Upper lobe of right lung (tissue), 1 donor: ENCODE measurements at places on chromosomes 7 and 10.
A peak's percentile ranks its signal among the peaks of the same experiment; 100 is the strongest.

GRCh38 chr10:78567680-78568455, 500.9 kb upstream of the ZMIZ1 start:
- no peak for DNase-seq

DNA sequence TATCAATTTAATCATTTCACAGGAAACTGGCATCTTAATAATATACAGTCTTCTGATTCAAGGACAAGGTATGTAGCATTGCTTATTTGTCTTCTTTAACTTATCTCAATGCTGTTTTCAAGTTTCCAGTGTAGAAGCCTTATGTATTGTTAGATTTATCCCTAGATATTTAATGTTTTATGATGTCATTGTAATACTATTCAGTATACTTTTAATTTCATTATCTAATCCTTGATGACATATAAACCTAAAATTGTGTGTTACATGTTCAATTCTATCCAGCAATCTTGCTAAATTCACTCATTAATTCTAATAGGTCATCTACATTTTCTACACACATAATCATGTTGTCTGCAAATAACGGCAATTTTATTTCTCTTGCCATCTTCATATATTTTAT, 126.3 kb upstream of the SEC61G start:
- DNase-seq, result no peak

DNA sequence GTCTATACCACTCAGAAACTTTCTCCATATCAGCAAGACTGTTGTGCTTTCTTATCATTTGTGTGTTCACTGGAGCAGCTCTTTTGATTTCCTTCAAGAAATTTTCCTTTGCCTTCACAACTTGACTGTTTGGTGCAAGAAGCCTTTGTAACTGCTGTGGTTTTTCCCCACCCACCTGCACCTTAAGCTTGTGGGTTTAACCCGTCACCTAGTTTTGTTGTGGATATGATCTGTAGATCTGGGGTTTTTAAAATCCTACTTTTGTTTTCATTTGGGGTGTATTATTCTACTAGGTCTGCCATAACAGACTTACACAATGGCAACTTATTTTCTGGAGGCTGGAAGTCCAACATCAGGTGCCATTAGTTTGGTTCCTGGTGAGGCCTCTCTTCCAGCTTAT, 30.5 kb upstream of the CHST3 start:
- no peak for DNase-seq

DNA sequence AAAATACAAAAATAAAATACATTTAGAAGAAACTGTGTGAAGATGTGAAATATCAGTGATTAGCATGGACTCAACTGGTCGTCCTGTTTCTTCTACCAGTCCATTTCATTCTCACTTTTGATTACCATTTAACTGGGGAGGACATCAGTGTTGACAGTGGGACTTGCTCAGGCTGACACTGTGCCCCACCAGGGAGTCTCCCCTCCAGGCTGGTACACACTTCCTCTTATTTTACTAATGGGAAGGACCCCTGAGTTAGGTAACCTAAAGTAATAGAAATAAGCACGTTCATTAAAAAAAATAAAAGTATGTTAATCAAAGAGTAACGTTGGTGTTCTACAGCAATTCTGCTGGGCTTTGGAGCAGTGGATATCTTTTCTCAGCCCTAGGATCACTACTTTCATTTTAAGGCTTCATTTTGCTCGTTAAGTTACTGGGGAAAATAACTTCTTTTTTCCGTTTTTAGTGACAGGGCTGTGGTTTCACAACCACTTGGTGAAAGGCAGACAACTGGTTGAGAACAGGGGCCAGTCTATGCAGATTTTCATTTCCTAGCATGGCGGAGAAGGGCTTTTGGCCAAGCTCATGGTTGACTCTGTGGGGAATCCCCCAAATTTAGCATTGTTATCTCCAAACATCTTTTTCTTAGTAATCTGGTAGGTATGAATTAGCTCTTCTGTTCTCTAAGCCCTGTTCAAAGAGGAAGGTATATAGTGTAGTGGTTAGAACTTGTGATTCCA, 2.1 kb downstream of the SNX10 start:
- no peak for DNase-seq

DNA sequence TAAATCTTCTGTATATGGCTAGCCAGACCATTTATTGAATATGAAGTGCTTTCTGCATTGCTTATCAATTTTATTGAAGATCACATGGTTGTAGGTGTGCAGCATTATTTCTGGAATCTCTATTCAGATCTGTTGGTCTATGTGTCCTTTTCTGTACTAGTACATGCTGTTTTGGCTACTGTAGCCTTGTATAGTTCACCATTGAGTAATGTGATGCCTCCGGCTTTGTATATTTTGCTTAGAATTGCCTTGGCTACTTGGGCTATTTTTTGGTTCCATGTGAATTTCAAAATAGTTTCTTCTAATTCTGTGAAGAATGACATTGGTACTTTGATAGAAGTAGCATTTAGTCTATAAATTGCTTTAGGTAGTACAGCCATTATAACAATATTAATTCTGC, 1187.2 kb downstream of the XPNPEP1 start:
- DNase-seq, result no peak

DNA sequence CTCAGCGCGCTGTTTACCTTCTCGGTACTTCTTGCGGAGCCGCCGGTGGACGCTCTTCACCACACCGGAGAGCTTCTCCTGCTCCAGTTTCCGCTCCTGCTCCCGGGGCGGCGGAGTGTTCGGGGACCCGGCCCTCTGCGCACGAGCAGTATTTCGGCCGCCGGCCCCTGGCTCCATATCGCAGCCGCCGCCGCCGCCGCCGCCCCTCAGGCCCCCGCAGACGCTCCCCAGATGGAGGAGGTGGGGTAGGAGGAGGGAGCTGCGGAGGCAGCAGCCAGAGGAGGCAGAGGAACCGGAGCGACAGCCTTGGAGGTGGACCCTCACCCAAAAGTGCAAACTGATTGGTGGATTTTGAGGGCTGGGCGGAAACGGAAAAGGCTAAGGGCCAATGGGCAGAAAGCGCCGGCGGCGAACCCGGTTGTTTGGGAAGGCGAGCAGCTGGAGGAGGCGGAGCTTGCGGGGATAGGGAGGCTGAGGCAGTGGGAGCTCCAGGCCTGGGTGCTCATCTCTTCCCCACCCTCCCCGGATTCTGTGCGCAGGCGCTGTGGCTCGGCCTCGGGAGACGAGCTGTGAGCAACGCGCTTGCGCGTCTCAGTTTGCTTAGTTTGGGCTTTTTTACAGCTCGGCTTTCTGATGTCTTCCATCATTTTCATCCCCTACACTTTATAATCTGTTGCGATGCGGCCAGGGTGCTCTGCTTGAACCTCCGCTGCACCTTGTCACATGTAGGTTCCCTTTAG, 146.9 kb downstream of the GPR85 start:
- DNase-seq, result peak; percentile 100

- DNase-seq, result no peak
Observed at GRCh38 chr10:119947300-119947699, 54.8 kb downstream of the SEC23IP start.

DNA sequence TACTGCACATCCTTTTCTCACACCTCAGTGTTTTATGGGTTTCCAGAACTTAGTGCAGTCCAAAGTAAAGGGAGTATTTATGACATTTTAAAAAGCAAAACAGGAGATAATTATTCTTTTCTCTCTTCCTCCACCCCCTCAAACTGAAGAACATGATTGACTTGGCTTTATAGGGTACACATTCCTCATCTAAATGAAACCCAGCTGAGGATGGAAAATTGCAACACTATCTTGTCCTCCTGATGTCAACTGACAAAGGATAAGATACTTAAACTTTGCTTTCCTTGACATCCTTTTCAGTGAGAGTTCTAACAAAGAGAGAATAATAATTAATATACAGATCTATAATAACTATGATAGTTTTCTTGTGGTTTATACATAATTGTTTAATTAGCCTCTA, 299.1 kb downstream of the BBS9 start:
- DNase-seq, result no peak

- DNase-seq, result no peak
Observed at GRCh38 chr10:69936091-69936490, 116.6 kb upstream of the MACROH2A2 start.

DNA sequence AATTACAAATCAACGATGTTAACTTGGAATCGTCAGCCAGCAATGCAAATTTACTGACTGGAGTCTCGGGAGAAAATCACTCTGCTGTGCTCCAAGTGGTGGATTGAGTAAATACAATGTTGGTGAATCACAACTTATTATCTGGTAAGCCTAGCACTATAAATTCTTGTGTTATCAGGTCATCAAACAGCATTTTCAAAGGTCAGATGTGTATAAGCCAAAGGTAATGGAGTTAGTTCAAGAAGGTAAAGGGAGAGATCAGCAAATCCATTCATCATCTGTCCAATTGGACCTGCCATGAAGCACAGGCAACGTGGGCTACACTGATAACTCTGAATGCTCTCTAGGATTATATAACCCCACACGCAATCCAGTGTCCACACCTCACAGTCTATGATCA, 13.9 kb downstream of the CUBN start:
- DNase-seq, result no peak

DNA sequence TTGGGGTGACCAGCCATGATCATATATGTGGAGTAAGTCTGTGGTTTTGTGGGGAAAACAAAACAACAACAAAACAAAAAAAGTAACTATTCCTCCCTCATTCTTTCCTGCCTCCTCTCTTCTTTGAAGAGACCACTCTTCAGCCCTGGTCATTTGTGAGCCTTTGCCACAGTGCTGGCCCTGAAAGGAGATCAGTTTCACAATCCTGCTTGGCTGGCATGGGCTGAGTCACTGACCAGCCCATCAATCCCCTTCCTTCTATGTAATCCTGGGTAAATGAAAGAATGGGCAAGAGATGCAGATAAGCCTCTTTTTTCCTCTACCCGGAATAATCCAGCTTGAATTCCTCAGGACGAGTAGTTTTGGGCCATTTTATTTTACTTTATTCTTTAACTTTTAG, 13.6 kb downstream of the CSTF2T start:
- no peak for DNase-seq

GRCh38 chr10:113576852-113577251, 24.0 kb downstream of the HABP2 start:
- no peak for DNase-seq

DNA sequence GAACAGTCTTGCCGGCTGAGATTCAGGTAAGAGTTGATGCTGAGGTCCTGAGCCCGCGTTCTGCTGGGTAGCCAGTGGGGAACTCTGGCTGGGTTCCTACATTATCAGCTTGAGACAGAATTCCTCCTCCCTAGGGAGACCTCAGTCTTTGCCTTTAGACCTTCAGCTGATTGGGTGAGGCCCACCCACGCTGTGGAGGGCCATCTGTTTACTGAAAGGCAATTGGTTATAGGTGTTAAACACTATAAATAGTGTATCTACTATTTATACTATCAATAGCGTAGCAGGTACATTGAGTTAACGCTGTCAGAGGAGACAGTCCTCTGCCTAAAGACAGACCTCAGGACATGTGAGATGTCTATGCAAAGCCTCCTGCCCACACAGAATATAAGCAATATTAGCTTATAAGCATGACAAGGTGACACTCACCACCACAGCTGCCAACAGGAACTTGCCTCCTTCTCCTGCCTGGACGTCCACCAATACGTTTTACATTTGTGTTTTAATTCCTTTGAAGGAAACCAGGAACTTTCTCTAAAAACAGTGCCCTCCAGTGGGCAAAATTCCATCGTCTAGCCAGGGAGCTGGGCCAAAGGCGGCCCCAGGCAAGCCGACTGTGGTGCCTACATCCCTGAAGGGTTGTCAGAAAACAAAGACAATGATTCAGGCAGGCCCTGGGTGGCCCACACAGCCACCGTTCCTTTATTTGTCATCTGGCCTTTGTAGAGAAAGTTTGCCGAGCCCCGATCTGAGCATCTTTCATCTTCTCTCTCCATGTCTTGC, 58.8 kb downstream of the INSIG1 start:
- DNase-seq, result peak; percentile 10

DNA sequence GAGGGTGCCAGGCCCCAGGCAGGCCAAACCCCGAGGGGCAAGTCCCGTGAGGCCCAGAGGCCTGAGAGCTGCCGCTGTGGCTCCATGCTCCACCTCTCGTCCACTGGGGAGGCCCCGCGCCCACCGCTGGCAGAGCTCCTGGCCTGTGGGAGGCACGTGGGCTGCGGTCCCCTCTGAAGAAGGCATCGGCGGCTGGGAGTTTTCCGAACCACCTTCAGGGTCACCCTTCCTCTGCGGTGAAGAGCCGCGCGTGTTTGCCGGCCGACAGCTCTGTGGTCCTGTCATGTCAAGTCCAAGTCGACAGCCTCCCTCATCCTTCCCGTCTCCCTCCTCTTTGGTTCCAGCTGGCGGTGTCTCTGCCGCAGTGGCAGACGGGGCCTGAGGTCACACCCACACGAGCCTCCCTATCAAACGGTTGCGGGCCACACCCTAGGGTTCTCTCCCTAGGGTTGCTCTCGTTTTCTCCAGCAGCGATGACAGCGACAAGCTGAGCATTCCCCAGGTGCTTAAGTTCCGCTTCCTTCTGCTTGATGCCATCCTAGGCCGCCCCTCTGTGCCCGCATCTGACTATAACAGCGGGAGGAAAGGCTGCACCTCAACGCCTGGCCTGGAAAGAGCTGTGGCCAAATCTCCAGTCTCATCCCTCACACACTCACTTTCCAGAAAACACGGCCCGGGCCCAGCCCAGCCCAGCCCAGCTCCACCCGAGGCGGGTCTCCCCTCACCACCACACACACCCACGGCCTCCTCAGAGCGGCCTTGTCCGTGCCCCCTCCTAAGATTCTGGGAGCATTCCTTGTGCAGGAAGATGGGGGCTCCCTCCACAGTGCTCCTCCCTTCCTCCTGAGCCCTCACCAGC, 185.0 kb downstream of the ELFN1 start:
- DNase-seq, result peak; percentile 63

- no peak for DNase-seq
Observed at GRCh38 chr10:7193369-7193768, 217.5 kb downstream of the SFMBT2 start.

GRCh38 chr10:13787015-13787421, 200.3 kb downstream of the PRPF18 start:
- DNase-seq, result no peak

DNA sequence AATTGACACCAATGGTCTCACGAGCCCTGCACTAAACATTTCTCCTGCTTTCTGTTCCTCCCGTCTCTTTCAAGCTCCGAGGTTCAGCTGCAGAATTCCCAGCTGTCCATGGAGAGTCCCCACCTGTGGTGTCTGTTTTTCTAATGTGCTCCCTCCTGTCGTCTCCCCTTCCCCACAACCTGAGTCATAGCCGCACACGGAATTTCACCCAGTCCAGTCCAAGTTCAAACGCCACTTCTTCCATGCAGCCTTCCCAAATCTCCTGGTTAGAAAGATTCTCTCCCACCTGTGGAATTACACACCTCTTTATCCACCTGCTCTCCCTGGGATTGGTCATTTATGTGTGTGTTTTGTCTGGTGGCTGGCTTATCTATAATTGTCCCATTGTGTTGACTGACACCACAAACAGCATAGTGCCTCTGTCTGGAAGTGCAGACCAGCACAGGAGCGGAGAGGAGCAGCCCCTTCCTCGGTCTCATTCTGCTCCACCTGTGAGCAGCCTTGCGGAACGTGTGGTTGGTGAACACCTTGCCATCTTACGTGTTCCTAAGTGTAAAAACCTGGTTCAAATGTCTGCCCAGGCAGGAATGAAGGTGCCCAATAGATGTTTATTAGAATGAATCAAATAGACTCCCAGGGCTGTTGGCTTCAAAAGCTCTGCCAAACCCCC, 3.3 kb upstream of the DIP2C start:
- DNase-seq, result no peak

DNA sequence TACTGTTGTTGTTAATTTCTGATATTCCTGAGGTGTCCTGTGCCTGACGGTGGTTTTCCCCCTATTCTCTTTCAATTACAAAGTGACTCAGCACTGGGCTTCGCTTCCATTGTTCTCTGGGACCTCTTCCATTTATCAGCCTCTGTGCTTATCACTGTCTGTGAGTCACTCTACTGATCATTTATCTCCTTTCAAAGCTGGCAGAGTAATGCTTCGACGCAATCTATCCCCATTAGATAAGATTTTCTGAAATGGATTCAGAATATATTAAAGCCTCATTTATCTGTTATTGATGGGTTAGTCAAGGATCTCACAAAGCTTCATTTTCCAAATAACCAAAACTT, 679.2 kb downstream of the SDK1 start:
- DNase-seq, result no peak
